ENCODE measurements at places on chromosomes 13 and 19.

- DNase-seq: no peak
Measured at GRCh38 chr13:108859197-108860012, 230.0 kb downstream of the MYO16 start.

GRCh38 chr19:5547881-5548280 lies 19.9 kb downstream of the TINCR start:
- peak; percentile 45 for DNase-seq

DNA sequence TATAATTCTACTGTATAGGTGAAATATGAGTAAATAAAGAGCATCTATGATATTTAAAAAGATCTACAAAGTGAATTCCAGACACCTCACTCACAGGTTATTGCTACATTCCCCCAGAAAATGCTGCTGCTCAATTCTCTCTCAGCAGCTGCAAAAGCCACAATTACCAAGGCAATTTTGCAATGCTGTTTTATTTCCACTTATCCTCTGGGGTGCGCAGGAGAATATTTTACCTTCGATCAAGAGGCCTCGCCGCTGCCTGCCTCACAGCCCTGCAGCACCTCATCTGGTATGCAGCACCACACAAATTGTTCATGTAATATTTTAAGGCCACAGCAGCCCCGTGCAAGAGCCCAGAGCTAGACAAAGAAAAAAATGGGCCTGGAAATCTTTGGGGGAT lies 333.2 kb downstream of the DNAJC15 start:
- DNase-seq: no peak

DNA sequence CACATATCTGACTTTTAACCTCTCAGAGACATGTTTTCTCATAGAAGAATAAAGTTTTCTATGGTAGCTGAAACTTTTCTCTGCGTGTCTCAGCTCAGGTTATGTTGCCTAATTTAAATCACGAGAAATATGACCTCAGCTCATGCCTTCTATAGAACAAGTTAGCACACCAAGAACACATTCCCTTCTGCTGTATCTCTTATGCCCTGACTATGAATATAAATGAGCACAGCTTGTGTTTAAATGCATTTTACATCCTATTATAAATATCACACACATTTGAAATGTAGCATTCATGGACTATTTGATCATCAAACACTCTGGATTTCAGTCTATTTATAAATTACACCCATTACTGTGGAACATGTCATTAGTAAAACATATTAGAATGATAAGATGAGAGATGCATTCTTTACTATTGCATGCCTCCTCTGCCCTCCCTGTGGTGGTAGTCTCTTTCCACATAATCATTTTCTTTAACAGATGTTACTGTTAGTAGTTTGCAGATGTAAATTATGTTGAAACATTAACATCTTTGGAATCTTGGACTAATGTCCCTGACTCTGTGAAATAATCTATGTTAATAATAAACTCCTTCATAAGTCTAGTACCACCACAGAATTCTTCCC lies 2044.9 kb upstream of the PCDH20 start:
- no peak for DNase-seq

DNA sequence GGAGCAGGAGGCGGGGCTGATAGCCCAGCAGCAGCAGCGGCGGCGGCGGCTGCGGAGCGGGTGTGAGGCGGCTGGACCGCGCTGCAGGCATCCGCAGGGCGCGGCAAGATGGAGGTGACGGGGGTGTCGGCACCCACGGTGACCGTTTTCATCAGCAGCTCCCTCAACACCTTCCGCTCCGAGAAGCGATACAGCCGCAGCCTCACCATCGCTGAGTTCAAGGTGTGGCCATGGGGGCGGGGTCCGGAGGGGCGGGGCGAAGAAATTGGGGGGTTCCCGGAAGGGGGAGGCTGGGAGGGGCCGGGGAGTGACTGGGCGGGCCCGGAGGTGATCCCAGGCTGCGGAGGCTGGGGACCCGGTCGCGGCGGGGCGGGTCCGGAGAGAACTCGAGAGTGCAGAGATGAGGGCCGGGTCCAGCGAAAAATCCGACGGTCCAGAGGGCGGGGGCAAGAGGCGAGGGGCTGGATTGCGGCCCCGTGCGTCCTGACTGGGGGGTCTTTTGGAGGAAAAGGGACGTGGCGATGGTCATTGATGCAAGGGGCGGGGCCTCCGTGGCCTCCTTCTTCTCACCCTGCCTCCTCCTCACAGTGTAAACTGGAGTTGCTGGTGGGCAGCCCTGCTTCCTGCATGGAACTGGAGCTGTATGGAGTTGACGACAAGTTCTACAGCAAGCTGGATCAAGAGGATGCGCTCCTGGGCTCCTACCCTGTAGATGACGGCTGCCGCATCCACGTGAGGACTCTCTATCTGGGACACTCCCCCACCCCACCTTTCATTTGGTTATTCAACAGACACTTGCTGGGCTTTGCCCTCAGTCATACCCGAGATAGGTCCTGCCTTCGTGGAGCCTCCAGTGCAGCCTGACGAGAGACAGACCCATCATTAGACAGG lies at the start of gene TBCB:
TSS of gene TBCB (plus strand) at position 16 of the 891 bp plus-strand sequence. CDS start at position 109, 93 bp downstream.
- DNase-seq: no peak

DNA sequence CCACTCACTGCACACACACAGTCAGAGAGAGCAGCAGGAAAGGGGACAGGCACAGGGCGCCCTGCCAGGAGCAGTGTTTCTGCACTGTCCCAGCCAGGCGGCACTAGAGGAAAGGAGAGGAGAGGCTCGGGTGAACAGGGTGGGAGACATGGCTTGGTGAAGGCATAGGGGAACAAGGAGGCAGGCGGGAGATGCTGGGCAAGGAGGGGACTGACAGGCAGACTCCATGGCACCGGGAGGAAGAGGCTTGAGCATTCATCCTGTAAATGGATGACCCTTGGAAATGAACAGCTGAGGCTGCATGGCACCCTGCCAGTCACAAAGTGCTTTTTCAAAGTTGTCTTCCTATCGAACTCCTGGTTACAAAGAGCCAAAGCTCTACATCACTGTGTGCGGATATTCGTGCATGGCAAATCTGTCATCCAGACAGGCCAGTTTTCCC lies 22.4 kb downstream of the MED26 start:
- DNase-seq: no peak

DNA sequence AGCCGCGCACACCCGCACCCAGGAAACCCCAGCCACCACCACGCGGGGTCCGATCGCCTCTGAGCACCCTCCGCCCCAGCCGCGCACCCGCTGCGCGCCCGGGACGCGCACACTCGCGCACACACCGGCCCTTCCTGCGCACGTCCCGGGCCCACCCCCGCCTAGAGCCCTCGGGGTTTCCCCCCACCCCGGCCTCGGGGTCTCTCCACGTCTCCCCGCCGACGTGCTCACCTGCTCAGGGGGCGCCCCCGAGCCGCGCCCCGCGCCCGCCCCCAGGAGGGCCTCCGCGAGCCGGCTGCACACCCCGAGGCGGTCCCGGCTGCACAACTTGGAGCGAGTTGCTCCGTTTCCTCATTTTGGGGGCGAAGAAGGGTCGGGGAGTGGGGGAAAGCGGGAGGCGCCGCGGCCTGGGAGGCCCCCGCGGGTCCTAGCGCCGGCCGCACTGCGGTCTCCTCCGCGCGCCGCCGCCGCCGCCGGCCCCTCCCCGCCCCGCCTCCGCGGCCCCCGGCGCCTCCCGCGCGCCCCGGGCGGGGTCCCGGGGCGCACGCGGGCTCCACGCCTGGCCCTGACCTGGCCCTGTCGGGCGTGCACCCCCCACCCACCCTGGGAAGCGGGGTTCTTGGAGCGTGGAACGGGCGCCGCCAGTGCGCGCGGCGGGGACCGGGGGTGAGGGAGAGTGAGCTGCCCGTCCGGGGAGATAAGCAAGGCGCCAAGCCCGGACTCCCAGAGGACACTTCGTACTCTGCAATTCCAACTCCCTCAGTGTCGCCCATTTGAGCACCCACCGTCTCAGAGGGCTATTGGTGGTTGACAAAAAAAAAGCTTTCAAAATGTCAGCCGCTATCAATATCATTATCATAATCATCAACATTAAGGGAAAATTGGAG lies at the start of gene MATK:
TSS of gene MATK (minus strand) at position 444 of the 887 bp plus-strand sequence. CDS start 1,246 bp downstream, outside the sequence.
- DNase-seq: no peak

Measured in cerebellar cortex (tissue), 1 donor.